ENCODE measurements at places on chromosomes 3 and 15.

GRCh38 chr3:24225385-24225950, 269.2 kb downstream of the THRB start:
- DNase-seq = no peak

DNA sequence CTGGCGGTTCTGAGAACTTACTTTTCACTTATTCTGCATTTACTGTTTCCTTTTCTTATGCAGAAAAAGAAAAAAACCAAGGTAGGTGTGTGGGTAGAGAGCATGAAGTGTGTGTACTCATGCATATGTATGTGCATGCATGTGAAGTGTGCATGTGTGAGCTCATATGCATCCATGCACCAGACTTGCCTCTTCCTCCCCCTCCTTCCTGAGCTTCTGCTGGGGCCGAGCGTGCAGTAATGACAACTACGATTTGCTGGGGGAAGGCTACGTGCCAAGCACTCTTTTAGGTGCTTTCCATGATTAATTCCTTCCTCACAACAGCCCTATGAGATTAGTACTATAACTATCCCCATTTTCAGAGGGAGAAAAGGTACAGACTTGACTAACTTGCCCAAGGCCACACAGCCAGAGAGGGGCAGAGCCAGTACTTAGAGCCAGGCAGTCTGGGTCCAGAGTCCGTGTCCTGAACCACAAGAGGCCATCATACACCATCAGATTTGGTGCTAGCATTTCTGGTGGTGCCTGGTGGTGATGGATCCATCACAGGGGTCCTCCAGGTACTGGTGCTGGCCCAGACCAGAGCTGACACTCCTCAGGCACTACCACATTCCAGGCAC, 46.7 kb downstream of the CAPN3 start:
- DNase-seq = no peak

GRCh38 chr15:52379395-52380106, 83.9 kb upstream of the MYO5C start:
- no peak for DNase-seq

DNA sequence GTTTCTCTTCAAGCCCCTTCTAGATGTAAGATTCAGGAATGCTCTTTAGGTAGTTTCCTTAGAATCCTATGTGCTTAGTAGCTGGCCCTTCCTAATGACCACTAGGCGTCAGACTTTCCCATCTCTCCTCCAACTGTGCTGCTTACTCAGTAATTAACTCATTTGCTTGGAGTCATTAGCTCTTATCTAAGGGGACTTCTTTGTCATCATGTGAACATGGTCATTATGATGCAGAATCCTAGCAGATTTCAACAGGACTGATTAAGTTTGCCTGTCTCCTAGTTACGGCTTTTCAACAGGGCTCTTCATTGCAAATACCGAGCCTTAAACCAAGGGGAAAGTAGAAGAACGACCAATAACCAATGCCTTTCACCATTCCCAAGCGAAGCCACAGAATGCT, 46.4 kb downstream of the GJD2 start:
- peak; percentile 41 for DNase-seq

DNA sequence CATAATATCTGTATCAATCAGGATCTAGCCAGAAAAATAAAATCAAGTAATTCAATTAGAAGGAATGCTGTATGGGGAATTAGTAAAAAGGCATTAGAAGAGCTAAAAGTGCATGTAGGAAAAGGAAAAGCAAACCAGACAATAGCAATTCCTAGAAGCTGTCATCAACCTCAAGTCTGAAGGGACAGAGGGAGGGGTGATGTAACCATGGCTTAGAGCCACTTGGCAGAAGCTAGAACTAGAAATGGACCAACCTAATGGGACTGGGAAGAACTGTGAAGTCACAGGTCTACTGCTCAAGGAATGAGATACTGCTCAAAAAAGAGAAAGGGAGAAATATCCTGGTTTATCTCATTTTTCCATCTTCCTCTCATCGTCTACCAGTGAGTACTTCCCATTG, 590.7 kb upstream of the SGO1 start:
- DNase-seq = no peak

DNA sequence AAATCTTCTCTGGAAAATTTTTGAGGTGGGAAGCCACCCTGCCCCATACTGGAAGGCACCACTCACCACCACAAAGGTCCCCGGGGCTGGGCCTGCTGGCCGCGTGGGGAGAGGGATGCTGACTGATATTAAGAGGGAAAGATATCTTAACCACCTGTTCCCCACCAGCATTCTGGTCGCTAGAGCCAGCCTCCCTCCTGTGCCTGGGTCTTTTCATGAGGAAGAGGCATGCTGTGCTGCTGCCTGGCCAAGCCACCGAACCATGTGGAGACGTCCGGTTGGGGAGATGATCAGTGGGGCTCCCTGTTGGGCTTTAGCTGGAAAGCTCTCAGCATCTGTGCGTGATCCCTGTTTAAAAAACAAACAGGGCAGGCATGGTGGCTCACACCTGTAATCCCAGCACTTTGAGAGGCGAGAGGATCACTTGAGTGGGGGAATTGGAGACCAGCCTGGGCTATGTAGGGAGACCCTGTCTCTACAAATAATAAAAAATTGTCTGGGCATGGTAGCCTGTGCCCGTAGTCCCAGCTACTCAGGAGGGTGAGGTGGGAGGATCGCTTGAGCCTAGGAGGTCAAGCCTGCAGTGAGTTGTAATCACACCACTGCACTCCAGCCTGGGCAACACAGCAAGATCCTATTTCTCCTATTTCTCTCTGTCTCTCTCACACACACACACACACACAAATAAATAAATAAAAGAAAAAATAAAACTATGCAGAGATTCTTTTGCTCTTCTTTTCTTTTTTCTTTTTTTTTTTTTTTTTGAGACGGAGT, 1.0 kb downstream of the KLHL18 start:
- no peak for DNase-seq

GRCh38 chr15:100947760-100948429, 28.7 kb downstream of the LRRK1 start:
- no peak for DNase-seq

DNA sequence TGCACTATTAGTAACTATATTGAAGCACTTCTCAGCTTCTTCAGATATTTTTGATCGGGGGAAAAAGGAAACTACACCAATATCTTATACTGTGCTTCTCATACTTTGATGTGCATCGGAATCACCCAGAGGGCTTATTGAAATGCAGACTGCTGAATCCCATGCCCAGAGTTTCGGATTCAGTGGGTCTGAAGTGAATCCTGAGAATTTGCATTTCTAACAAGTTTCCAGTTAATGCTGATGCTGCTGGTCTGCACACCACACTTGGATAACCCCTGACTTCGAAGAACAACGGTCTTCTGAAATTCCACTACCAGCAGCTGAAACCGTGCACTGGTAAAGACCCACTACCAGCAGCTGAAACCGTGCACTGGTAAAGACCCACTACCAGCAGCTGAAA, 243.9 kb downstream of the NTRK3 start:
- no peak for DNase-seq

- DNase-seq = no peak
These were observed 104.2 kb downstream of the MYH15 start for GRCh38 chr3:108406063-108406660.

- no peak for DNase-seq
These were observed 32.9 kb downstream of the WNT7A start for GRCh38 chr3:13846716-13847570.

All from KBM-7 (cell line).